ENCODE measurements at places on chromosomes 5 and 9. TPM values are rescaled to one million over a fixed set of nuclear protein-coding genes. Genes with fewer than 3 reads are reported as not detected.

The SOWAHA gene
- total RNA-seq: 0.14 TPM

The COL27A1 gene
- total RNA-seq: 10.2 TPM

The PCA3 gene
- not detected for total RNA-seq

The PITX1 gene
- total RNA-seq: 31.0 TPM

The IL3 gene
- total RNA-seq: not detected

The CATSPER3 gene
- 0.42 TPM for total RNA-seq

The PHYHD1 gene
- not detected for total RNA-seq
